Endothelial cell of coronary artery (primary cell): ENCODE measurements at places on chromosomes 5 and 9. TPM values are rescaled to one million over a fixed set of nuclear protein-coding genes. Genes with fewer than 3 reads are reported as not detected.

Gene PLK2
- 882 and 1,035 TPM in 2 replicates for total RNA-seq

Gene PCDHA9
- 0.09 TPM in 2 replicates for total RNA-seq

Gene GFPT2
- total RNA-seq = 6.2 and 24.8 TPM in 2 replicates

Gene MCCC2
- 15.5 and 16.8 TPM in 2 replicates for total RNA-seq

Gene LRRC19
- not detected in 2 replicates for total RNA-seq

Gene SVEP1
- under 0.01 and 0.66 TPM in 2 replicates for total RNA-seq
